ENCODE measurements at places on chromosomes 5 and 9. TPM values are rescaled to one million over a fixed set of nuclear protein-coding genes. Genes with fewer than 3 reads are reported as not detected.

- DNase-seq: no peak
- H3K4me1 ChIP-seq: peaks cover 2% of the 10 kb centered on the region
- H3K27ac ChIP-seq: no peak overlapping the region
- H3K4me3 ChIP-seq: no peak overlapping the region
These were observed 28.2 kb upstream of the RPL26L1 start for GRCh38 chr5:172931001-172931536.

DNA sequence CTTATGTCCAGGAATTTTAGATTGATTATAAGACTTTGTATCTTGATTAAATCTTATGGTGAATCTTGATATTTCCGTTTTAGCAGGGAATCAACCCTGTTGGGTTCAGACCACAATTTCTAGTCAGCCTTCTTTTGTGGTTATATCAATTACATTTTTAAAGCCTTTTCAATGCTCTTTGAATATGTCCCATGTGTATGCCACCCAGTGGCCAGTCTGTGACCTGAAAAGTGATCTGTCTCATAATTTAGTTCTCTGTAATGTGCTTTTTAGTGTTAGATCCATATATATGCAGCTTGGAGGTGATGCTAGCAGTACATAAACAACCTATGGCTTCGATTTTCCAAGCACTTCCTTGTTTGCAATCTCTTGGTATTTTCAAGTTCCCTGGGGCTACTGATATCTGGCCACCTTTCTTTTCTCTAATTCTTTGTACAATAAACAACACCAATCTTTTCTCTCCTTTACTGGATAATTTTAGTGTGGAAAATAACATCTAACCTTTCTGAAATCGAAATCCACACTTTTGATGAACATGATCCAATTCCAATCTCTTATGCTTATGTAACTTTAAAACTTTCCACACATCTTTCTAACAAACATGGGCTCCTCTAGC is 28.8 kb downstream of the PDE8B start:
- H3K27me3 ChIP-seq: no peaks in the 10 kb centered on the region
- H3K4me1 ChIP-seq: no peaks in the 10 kb centered on the region
- no peak overlapping the region for H3K27ac ChIP-seq
- no peak overlapping the region for H3K4me3 ChIP-seq

DNA sequence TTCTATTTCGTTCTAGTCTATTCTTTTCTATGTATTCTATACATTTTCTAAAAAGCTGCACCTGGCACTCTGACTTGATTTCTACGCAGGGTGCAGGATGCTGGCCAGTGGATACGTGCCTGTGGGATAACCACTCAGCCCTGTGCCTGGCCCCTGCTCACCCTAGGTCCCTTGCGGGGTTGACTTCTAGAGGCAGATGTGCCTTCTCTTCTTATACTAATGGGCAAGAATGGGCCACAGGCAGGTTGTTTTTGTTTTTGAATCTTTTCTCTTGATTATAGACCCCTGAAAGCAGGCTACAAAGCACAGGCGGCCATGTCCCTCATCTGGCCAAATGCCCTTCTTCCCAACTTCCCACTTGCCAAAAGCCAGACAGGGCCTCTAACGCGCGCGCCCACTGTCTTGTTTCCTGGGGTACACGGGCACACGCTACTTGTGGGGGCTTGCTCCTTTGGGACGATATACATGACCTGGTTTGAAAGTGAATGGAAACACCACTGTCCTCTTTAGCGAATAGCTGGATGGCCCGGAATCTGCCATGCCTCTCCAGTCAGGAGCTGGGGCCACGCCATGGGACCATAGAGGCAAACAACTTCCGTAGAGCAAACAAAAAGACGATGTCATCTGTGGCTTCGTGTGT is 162.7 kb upstream of the IRX2 start:
- H3K27me3 ChIP-seq: no peaks in the 10 kb centered on the region
- H3K27ac ChIP-seq: no peak overlapping the region
- H3K4me1 ChIP-seq: no peaks in the 10 kb centered on the region

- DNase-seq: peak; percentile 88
- peak overlapping the region; percentile 77 for H3K4me3 ChIP-seq
- H3K27me3 ChIP-seq: no peaks in the 10 kb centered on the region
- no peaks in the 10 kb centered on the region for H3K36me3 ChIP-seq
- peak overlapping the region; percentile 99 for H3K27ac ChIP-seq
These were observed 41.2 kb downstream of the SLC22A5 start for GRCh38 chr5:132410451-132411303.

MARCOL gene
- total RNA-seq: 0.20 TPM

GRCh38 chr9:13481274-13481673 is 201.8 kb upstream of the MPDZ start:
- H3K4me3 ChIP-seq: no peak overlapping the region
- H3K4me1 ChIP-seq: peaks cover 2% of the 10 kb centered on the region
- DNase-seq: no peak
- no peaks in the 10 kb centered on the region for H3K27me3 ChIP-seq
- no peaks in the 10 kb centered on the region for H3K36me3 ChIP-seq

DNA sequence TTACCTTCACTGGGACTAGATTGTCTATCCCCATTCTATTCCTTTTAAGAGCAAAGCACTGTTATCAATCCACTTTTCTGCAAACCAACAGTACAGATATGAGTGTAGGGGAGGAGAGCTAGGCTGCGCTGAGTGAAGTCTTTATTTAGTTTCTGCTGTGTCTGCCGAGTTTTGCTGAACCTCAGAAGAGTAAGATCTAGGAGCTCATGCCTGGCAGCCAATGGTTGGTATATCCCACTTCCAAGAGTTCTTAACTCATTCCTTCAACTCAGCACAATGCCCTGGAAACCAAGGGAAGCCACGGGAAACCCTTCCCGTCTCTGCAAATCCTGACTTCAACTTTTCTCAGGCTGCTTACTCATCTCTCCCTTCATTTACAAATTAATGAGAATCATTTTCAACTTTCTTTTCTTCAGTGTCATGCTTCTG is 58.0 kb upstream of the JAK2 start:
- H3K27me3 ChIP-seq: no peaks in the 10 kb centered on the region
- no peak for DNase-seq
- no peaks in the 10 kb centered on the region for H3K36me3 ChIP-seq
- no peak overlapping the region for H3K27ac ChIP-seq
- H3K4me3 ChIP-seq: no peak overlapping the region

DDX4 gene
- total RNA-seq: not detected

GDA gene
- total RNA-seq: 0.20 TPM

DNA sequence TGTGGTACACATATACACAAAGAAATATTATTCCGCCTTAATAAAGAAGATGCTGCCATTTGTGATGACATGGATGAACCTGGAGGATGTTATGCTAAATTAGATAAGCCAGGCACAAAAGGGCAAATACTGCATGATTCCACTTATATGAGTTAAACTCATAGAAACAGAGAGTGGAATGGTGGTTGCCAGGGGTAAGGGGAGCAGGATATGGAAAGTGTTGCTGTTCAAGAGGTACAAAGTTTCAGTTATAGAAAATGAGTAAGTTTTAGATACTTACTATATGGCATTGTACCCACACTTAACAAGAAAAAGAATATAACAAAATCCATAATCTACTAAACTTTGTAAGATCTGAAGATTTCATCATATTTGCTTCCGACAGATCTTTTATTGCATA is 252.2 kb downstream of the SYK start:
- no peaks in the 10 kb centered on the region for H3K4me1 ChIP-seq
- no peak overlapping the region for H3K27ac ChIP-seq
- no peaks in the 10 kb centered on the region for H3K27me3 ChIP-seq
- no peak for DNase-seq

C5orf58 gene
- total RNA-seq: not detected

GRCh38 chr9:34642679-34643078 is 3.8 kb upstream of the GALT start:
- no peak overlapping the region for H3K27ac ChIP-seq
- H3K4me1 ChIP-seq: peaks cover 12% of the 10 kb centered on the region
- no peaks in the 10 kb centered on the region for H3K36me3 ChIP-seq
- H3K27me3 ChIP-seq: no peaks in the 10 kb centered on the region

DNA sequence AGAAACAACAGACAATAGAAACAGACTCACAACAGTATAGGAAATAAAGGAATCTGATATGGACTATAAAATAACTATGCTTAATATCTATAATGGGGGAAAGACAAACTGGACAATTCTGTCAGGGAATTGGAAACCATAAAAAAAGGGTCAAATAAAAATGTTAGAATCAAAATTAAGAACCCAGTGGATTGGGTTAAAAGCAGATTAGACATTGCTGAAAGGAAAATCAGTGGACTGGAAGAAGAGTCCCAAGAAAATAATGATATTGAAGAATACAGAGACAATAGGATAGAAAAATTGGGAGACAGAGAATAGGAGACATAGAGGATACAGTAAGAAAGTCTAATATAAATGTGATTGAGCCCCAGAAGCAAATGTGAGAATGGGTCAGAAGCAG is 199.2 kb downstream of the PBX3 start:
- no peak overlapping the region for H3K27ac ChIP-seq
- H3K4me1 ChIP-seq: no peaks in the 10 kb centered on the region
- no peak overlapping the region for H3K4me3 ChIP-seq
- no peak for DNase-seq

DNA sequence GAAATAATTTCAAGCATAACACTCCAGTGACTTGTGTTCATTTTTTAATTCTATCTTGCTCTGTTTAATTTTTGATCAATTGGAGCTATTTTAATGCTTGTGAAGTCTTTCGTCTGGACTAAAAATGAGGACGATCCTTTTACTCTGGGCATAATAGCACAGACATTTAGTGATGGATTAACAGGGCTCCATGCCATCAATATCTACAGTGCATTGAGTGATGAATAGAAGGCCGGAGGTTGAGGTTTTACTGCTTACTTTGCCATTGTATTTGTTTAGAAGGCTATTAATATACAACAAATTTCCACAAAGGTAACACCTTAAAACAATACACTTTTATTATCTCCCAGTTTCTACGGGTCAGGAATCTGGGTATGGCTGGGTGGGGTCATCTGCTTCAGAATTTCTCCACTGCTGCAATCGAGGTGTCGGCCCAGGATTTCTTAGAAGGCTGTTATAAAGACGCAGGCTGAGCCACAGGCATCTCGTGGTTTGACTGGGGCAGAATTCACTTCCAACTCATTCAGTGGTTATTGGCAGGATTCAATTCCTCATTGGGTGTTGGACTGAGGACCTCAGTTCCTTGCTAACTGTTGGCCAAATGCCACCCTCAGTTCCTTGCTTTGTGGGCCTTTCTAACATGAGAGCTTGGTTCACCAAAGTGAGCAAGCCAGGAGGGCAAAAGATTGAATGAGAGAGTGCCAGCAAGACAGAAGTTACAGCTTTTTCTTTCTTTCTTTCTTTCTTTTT is 265.4 kb upstream of the VLDLR start:
- DNase-seq: no peak
- H3K4me1 ChIP-seq: peaks cover 6% of the 10 kb centered on the region
- no peaks in the 10 kb centered on the region for H3K36me3 ChIP-seq
- no peaks in the 10 kb centered on the region for H3K27me3 ChIP-seq
- no peak overlapping the region for H3K27ac ChIP-seq

POU5F2 gene
- total RNA-seq: 0.69 TPM

DNA sequence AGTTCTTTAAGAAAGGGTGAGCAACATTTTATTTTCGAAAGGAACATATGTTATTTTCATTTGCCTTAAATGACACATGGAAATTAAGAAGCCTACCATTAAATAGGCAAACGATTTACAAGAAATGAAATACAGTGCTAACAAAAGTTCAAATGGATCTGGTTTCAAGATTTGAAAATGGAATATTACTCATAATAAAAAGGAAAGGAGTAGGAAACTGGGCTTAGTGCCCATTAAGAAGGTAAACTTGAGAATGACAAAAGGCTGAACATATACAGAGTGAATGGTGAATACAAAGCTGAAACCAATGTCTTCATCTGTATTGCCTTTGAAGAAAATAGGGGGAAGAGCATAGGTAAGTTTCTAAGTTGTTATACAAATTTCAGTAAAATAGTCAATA is 974.2 kb upstream of the C9orf72 start:
- H3K36me3 ChIP-seq: no peaks in the 10 kb centered on the region
- no peaks in the 10 kb centered on the region for H3K4me1 ChIP-seq
- no peaks in the 10 kb centered on the region for H3K27me3 ChIP-seq
- DNase-seq: no peak
- H3K27ac ChIP-seq: no peak overlapping the region

RPL7A gene
- 3,932 TPM for total RNA-seq

DNA sequence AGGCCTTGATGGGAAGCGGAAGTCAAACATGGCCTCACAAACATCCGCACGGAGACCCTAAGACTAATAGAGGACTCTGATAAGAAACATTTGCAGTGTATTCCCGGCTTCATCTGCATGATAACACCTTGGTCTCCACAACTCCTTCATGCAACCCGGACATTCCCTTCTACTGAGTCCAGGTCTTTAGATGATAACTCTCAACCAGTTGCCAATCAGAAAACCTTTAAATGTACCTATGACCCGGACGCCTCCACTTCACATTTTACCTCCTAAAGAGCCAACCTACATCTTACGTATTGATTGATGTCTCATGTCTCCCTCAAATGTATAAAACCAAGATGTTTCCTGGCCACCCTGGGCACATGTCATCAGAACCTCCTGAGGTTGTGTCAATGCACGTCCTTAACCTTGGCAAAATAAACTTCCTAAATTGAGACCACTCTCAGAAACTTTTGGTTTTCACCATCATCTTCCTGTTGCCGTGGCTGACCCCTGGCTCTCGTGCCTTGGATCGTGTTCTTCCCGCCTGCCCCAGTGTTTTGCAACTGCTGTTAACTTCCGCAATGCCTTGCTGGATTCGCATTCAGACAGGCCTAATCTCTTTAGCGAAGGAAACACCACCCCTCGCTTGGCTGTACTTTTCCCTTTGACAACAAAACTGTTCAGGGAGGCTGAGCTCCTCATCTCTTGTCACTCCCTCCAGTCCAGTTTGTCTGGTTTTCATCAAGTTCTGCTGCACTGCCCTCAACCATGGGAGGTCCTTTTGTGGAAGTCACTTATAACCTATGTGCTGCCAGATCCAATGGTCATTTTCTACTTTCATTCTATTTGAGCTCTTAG is 1.1 kb upstream of the DAP start:
- H3K36me3 ChIP-seq: no peaks in the 10 kb centered on the region
- H3K27me3 ChIP-seq: no peaks in the 10 kb centered on the region
- peaks cover 8% of the 10 kb centered on the region for H3K4me1 ChIP-seq
- H3K4me3 ChIP-seq: peak overlapping the region; percentile 71
- peak; percentile 40 for DNase-seq

GABRA1 gene
- not detected for total RNA-seq

PCDHGB7 gene
- total RNA-seq: 20.0 TPM

DNA sequence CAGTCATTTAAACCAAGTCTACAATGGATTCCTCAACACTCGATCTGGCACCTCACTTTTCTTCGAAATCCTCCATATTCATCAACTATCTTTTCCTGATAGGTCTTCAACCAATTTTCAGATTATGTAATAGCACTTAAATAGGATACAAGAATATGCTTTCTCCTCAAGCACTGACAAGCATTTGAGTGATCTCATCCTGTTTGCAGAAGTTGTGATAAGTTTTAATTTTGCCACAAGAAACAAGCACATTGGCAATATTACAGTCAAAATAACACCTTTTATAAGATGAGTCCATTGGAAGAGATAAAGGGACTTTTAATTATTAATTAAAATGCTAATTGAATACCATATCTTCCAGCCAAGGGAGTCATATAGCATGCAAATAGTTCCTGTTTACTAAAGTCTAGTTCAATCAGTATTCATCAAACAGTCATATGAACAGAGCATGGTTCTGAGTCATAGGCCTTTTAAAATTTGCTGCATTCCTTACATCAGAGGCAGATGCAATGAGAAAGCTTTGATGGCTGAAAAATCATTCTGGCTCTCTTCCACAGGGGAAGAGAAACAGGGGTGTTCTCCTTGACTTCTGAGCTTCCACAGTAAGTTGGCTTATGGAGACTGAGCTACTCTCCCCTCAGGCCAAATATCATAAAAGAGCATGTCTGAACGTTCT is 32.7 kb upstream of the ZCCHC9 start:
- no peak overlapping the region for H3K27ac ChIP-seq
- DNase-seq: no peak
- H3K36me3 ChIP-seq: no peaks in the 10 kb centered on the region
- H3K4me1 ChIP-seq: peaks cover 1% of the 10 kb centered on the region

GRCh38 chr9:98234245-98234825 is 21.1 kb downstream of the TBC1D2 start:
- H3K27me3 ChIP-seq: no peaks in the 10 kb centered on the region
- no peaks in the 10 kb centered on the region for H3K36me3 ChIP-seq
- DNase-seq: no peak
